ENCODE measurements at places on chromosomes 1 and 21.

DNA sequence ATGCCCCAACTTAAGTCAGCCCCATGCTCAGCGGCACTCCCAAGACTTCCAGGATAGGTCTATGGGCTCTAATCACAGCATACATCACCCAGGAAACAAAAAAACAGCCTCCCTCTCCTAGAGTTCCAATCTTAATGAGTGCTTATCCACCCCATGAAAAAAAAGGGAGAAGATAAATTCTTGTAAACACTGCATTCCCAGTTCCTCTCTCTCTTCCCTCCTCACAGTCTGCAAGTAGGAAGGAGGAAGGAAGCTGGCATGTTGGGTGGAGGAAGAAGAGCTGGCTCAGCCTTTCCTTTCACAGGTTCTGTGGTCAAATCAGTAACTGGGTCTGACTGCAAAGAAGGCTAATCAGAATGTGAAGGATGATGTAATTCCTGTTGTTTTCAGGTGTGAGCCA, 69.9 kb upstream of the ZC3H11B start:
- DNase-seq: no peak

- peak; percentile 6 for DNase-seq
These were observed 238.7 kb downstream of the MATN1 start for GRCh38 chr1:30484668-30485067.

DNA sequence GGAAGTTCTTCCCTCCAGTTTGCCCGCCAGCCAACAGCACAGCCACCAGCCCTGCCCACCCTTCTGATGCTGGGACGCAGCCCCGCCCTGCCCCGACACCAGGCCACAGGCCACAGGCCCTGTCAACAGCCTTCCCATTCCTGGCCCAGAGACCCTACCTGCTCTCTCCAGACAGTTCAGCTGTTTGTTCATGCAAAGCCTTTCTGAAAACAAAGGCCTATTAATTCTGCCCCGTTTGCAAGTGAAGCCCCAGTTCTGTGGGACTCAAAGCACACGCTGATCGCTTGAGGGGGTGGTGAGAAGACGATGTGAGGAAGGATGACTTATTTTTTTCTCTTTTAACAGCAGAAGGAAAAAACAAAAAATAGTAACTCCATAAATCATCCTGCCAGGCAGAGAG, 55.4 kb upstream of the KIF26B start:
- DNase-seq: no peak

DNA sequence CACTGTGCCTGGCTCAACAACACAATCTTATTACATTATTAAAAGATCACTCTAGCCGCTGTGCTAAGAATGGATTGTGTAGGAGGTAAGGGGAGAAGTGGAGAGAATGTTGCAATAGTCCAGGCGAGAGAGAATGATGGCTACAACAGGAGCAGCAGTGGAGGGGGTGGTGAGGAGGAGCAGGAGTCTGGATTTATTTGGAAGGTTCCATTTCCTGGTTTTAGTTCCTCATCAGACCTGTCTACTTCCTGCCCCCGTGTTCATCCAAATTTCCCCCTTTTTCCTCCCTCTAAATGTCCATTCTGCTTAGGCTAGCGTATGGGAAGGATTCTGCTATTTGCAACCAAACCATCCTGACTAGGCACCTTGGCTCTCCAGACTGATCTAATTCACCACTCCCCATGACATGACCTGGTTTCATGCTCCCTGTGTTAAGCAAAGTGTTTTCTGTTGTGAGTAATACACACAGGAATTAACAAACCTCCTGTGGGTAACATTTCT, 35.1 kb upstream of the EYA3 start:
- no peak for DNase-seq

GRCh38 chr1:66752671-66753371, 562 bp downstream of the DYNLT5 start:
- DNase-seq: no peak

DNA sequence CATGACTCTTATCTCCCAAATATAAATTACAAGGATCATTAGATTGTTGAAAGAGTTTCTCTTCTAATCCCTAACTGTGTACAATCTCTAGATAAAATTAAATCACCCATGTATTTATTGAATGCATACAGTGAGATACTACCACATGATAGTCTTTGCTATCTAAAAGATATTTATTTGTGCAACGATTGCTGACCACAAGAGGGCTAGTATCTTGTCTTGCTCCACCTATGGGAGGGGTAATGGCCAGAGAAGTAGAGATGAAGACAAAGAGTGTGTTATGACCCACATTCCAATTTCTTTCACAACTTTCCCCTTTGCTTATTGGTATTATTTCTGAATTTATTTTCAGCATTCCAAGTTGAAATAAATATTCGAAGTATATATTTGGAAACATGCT, 13.7 kb downstream of the PYHIN1 start:
- DNase-seq: no peak
